T1000 (cell line): ENCODE measurements at places on chromosomes 6 and 20.

DNA sequence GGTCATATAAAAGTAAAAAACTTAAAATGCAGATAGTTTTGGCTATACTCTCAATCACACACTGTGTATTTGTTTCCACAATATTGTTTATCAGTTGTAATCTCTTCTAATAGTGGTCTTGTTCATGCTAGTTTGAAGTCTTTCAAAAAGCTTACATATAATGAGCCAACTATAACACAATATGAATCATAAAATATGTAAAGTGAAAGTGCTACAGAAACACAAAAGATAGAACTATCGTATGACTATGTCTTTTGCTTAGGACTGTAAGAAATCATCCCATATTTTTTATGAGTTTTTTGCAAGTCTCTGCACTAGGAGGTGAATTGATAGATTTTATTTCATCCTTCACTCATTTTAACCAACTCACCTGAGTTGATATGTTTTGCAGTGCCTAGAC lies 136.0 kb downstream of the MMUT start:
- DNase-seq, result no peak

DNA sequence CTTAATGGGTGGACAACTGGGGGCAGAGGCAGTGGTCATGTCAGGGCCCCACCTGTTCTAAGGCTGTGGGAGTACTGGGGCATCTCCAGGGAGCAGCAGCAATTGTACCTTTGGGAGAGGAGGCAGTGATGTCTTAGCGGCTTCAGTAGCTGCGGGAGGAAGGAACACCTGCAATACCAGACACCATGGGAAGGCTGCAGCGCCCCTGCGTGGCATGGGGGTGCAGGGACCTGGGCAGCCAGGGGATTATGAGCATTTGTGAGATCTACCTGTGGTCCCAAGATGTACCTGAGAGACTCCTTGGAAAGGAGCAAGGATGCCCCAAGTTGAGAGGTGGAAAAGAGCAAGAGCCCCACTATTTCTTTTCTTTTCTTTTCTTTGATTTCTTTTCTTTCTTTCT lies 112.1 kb upstream of the GPR6 start:
- DNase-seq, result no peak

DNA sequence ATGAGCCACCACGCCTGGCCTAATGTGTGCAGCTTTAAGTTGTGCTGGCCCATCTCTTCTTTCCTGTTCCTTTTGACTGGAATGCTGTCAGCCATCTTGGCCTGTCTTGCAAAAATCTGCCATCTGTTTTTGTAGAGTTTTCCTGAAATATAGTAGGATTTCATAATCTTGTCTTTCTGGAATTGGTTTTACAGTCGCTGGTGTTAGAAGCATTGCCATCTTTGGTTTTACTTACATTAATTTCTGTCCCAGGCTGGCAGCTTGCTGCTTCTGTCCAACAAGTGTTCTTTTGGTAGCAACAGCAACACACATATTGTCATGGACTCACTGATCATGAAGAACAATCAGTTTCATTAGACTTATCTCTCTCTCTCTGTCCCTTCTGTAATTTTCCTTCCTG lies 29.1 kb upstream of the TULP1 start:
- no peak for DNase-seq

DNA sequence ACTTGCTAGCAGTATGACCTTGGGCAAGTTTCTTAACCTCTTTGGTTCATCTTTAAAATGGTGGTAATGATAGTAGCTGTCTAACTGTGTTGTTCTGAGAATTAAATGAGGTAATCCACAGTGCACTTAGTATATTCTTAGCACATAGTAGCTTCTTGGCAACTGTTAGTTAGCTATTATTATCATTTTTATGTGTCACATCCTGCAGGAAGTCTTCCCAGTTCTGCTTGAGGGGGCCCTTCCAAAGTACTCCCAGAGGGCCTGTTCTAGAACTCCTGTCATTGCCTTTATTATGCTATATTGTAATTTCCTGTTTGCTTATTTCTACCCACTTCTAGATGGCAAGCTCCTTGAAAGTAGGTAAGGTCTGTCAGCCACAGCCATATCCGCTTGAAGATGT lies 30.6 kb downstream of the ANKS1A start:
- no peak for DNase-seq

DNA sequence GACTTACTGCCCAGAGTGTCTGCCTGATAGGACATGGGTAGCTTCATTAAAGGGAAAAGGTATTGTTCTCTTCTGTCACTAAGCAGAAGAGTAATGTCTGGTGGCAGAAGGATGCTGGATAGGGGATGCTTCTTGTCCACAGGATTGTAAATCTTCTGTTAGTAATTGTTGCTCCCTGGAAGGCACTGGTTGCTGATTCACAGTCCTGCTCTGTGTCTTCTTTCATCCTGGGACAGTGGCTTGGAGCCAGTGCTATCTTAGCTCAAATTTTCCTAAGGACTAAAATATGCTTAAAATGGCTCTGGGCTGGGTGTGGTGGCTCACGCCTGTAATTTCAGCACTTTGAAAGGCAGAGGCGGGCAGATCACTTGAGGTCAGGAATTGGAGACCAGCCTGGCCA lies 48.0 kb downstream of the SYTL3 start:
- no peak for DNase-seq

GRCh38 chr20:39861381-39861780 lies 827.7 kb downstream of the MAFB start:
- DNase-seq, result no peak

GRCh38 chr6:38973178-38974057 lies 75.2 kb upstream of the GLP1R start:
- no peak for DNase-seq

DNA sequence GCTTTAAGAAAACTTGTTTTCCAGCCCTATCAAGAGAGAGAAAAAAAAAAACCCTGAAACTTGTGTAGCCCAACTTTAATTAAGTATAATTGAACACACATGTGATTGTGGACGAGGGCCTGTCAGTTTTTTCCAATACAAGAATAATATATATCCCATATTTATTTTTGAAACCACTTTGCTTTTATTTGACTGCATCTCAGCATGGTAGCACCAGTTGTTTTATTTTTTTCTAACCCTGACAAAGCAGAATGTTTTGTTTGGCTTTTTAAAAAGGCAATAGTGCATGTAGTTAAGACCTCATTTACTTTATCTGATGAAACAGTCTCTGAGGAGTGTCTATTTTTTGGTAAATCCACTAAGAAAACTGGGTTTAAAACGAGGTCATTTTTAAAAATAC lies 257.7 kb downstream of the CDKAL1 start:
- no peak for DNase-seq

- DNase-seq, result no peak
Observed at GRCh38 chr6:128150376-128150775, 249.5 kb upstream of the THEMIS start.

GRCh38 chr20:21380711-21381110 lies 16.6 kb downstream of the NKX2-4 start:
- no peak for DNase-seq

DNA sequence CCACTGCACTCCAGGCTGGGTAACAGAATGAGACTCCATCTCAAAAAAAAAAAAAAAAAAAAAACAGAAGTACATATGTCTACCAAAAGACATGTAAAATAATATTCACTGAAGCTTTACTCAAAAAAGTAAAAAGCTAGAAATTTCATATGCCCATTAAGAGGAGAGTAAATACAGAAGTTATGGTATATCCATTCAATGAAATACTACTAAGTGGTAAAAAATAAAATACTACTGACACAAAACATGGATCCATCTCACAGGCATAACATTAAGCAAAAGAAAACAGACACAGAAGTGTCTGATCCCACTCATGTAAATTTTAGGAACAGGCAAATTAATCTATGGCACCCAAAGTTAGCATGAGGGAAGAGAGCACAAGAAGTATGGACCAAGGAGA lies 52.6 kb downstream of the TASP1 start:
- no peak for DNase-seq

- no peak for DNase-seq
Observed at GRCh38 chr6:105364243-105364642, 38.6 kb downstream of the PREP start.

DNA sequence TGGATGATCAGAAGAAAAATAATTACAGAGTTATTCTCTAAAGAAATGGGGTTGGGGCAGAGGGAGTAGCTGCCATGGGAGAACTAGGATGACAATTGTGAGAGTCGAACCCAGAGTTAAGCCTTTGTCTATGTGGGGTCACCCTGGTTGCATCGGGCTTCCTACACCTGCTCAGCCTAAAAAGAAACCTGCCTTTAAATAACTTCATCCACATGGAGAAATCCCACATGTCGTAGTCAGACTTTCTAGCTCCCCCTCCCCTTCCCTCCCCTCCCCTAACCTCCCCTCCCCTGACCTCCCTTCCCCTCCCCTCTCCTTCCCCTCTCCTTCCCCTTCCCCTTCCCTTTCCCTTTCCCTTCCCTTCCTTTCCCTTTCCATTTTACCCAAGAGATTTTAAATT lies 14.7 kb downstream of the VIP start:
- no peak for DNase-seq

- no peak for DNase-seq
Observed at GRCh38 chr6:160132297-160132637, 10.7 kb downstream of the SLC22A1 start.

DNA sequence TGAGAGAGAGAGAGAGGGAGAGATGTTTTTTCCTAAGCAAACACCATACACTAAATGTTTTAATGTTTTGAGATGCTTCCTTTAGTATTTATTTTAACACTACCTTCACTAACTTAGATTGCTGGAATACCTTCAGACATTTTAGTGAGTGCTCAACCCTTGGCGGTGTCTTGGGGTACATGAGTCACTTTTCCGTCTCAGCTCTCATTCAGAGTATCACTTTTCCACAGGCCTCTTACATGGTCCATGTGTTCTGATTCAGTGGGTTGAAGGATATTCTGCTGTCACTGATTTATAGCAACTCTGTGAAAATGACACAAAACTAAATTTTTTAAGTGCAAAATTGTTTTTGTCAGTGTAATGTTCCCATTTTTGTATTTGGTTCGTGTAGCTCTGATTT lies 217.9 kb downstream of the CLVS2 start:
- no peak for DNase-seq

- no peak for DNase-seq
Observed at GRCh38 chr20:63687419-63688178, 8.9 kb upstream of the TNFRSF6B start.

GRCh38 chr6:9948678-9949077 lies 466.2 kb downstream of the TFAP2A start:
- DNase-seq, result no peak

DNA sequence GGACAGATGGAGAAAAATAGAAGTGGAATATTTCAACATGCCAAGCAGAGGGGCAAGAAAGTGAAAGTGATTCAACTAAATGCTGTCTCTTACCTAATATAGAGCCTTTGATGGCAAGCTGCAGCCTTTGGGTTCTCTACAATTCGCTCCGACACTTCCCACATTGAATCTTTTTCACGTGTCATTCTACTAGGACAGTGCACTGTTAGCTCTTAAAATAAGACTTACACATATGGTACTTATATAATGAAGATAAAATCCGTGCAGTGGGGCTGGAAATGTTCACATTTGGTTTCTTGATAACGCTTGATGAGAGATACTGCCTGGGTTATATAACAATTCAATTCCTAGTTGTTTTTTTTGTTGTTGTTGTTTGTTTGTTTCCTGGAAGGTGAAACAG lies 502.4 kb downstream of the LMBRD1 start:
- DNase-seq, result no peak

DNA sequence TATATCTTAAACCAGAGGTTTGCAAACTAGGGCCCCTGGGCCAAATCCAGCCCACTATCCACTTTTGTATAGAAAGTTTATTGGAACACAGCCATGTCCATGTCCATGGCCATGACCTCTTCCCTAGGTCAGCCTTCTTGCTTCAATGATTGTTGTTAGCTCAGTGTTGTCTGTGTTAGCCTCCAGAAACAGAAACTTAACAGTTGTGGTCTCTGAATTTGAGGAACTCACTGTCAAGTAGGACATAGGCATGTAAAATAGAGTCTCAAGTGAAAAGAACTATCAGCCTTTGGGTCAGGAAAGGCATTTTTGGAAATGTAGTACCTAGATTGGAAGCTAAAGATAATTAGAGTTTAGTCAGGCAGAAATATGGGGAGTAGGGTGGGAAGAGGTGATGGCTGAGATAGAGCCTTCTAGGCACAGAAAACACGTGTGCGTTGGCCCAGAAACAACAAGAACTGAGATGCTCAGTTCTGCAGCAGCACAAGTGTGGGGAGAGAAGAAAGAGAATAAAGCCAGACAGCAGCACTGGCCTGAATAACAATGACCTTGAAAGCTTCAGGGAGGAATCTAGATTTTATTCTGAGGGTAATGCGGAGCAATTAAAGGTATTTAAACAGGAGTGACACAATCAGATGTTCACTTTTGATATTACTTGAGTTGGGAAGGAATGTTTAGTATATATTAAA lies 87.0 kb upstream of the OLIG3 start:
- no peak for DNase-seq

DNA sequence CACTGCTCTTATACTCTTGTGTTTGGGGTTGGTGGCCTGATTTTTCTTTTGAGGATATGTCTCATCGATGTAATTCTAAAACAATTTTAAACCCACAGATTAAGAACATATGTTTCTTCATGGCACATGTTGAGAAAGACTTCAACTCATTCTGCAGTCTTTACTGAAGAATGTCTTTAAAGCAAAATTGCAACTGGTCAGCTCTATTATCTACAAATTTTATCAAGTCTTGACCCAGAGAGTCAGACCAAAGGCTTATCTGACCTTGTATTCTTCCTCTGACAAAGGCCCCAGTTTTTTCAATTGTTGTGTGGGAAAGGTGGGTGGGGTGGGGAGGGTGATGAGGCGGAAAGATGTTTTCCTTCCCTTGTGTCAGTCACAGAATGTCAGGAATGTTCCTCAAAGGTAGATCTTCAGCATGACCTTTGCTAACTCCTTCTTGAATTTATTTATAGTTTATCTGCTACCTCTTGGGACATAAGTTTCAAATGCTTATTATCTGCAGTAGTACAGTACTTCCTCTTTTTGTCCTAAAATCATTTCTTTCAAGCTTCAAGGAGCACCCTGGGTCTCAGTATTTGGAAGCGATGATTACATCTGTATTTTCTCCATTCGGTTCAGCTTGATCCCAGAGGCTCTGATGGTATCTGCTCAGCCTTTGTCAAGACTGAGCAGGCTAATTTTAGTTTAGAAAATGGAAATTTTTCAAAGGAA lies 63.2 kb upstream of the TIAM2 start:
- no peak for DNase-seq

GRCh38 chr6:142953373-142954273 lies 8.6 kb upstream of the HIVEP2 start:
- DNase-seq, result no peak

GRCh38 chr6:63371104-63371715 lies 51.4 kb upstream of the LGSN start:
- no peak for DNase-seq

GRCh38 chr20:13102694-13103093 lies 93.9 kb downstream of the SPTLC3 start:
- no peak for DNase-seq

GRCh38 chr6:152127432-152128165 lies 320.1 kb downstream of the ESR1 start:
- DNase-seq, result no peak

DNA sequence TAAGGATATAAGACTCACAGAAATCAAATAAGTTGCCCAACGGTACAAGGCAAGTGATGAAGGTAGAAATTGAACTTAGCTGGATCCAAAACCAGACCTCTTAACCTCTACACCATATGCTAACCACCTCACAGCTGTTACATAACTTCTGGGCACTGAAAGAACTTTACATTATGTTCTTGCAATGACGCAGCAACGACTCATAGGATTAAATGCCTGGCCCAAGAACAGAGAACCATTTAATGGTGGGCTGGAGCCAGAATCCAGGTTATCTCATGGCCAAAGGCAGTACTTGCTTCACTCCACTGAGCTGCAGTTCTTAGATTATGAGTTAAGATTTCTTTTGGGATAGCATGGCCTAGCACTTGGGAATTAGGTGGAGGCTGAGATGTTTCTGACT lies 4.4 kb downstream of the TRMT6 start:
- peak; percentile 26 for DNase-seq

- peak; percentile 52 for DNase-seq
Observed at GRCh38 chr20:43751167-43752050, 24.6 kb upstream of the GTSF1L start.
